ENCODE measurements at places on chromosomes 11 and 22.
A peak's percentile ranks its signal among the peaks of the same experiment; 100 is the strongest.

GRCh38 chr11:109363682-109364081 lies 58.3 kb upstream of the C11orf87 start:
- no peak for DNase-seq

- no peak for DNase-seq
Measured at GRCh38 chr11:110977661-110978060, 265.4 kb upstream of the ARHGAP20 start.

GRCh38 chr22:50683086-50683993 lies 10.7 kb downstream of the SHANK3 start:
- DNase-seq = no peak

GRCh38 chr22:50526834-50527801 lies 1.7 kb upstream of the SCO2 start:
- no peak for DNase-seq

- DNase-seq = no peak
Measured at GRCh38 chr11:60831501-60832079, 10.3 kb upstream of the CCDC86 start.

- DNase-seq = no peak
Measured at GRCh38 chr11:124113890-124114289, 1.4 kb upstream of the VWA5A start.

DNA sequence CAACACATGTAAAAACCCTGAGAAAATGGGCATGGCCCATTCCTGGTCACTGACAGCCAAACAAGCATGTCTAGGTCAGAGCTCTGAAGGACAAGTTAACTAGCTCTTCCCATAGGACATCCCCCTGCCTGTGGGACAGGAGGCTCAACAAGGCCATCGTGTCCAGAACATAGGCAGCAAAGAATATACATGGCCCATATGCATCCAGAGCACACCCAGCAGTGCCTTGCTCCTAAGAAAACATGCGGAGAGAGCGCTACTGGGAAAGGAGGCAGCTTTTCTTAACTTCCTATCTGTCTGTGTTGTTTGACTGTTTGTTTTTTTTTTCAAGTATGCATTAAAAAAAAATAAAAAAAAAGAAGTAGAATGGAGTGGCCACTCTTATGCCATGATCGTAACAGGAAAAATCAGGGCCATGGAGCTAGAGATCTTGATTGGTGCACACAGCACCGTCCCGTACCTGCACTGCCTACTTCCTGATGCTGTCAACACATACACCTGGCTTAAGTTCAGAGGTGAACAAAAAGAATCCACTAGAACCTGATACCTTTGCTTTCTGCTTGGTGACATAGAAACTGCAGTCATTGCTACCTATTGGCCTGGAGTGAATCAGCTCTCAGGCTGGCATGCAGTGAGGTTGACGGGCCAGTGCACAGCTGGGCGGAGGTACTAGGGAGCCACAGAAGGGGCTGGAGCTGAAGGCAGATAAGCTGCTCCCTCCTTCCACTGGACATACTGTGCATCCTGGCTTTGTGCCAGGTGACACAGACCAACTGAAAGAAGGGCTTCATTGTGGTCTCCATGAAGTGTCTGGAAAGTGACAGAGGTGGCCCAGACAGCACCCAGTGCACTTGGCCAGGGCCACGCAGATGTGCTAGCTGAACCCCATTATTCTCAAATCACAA lies 11.9 kb downstream of the UFD1 start:
- no peak for DNase-seq

- no peak for DNase-seq
Measured at GRCh38 chr11:70421123-70421522, 22.8 kb downstream of the CTTN start.

GRCh38 chr11:86062719-86063118 lies 6.2 kb downstream of the PICALM start:
- DNase-seq = no peak

DNA sequence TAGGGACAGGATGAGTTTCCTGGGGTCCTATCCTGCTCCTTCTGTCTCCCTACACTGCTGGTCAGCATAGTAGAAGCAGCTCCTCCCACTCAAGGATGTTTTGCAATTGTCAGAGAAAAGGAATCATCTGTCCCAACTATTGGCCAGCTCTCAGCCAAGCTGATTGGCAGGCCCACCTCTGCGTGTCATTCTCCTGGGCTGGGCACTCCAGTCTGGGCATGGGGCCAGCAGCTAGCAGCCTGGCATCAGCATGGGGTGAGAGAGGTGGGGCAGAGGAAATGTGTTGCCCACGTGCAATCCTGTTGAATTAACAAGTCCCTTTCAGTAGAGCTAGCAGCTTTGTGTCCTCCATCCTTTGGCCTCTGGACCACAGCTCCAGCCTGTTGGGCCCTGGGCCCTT lies 14.1 kb downstream of the ANKK1 start:
- DNase-seq = no peak

- DNase-seq = no peak
Measured at GRCh38 chr22:42816336-42816735, 40.7 kb downstream of the ARFGAP3 start.

- DNase-seq = no peak
Measured at GRCh38 chr11:67054836-67055523, 1.7 kb upstream of the RHOD start.

DNA sequence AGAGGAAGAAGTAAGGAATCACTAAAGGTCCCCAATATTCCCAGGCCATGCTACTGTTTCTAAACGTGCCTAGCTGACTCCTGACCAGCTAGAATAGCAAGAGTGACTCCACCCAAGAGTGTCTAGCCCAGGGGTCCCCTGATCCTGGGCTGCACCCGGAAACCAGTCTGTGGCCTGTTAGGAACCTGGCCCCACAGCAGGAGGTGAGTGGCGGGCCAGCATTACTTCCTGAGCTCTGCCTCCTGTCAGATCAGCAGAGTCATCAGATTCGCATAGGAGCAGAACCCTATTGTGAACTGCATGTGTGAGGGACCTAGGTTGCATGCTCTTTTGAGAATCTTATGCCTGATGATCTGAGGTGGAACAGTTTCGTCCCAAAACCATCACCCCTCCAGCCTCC lies 2.0 kb downstream of the MMP20 start:
- no peak for DNase-seq

- no peak for DNase-seq
Measured at GRCh38 chr11:72598906-72599305, 75.3 kb downstream of the PDE2A start.

GRCh38 chr11:134246100-134246499 lies 7.1 kb downstream of the THYN1 start:
- DNase-seq = no peak

GRCh38 chr11:47453365-47453764 lies 4.4 kb upstream of the RAPSN start:
- no peak for DNase-seq

- no peak for DNase-seq
Measured at GRCh38 chr22:49715450-49715849, 112.2 kb downstream of the BRD1 start.

DNA sequence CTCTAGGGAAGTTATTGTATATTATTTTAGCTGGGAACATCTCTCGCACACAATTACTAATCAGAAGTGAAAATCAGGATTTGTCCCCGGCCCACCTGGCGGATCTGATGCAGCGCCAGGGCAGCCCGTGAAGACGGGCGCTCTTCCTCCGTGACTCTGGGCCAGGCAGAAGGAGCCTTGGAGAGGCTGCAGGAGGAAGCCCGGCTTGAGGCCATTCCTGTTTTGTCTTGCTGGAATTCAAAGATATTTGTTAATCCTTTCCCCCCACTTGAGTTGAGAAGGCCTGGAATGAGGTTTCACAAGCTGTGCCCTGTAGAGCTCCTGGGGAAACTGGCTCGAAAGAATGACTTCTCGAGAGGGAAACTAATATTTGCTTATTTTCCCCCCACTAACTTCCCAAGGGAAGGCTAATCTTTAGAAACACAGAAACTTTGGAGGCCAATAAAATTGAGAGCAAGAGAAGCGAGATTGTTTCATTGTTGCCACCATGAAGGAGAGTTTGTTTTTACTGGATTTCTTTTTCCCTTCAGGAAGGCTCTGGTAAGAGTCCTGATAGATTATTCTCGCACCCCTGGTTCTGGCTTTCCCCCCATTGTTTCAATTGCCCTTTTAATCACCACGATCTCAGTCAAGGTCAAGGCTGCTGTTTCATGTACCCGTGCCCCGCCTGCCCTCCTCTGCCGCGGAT lies 92.8 kb upstream of the SEPTIN5 start:
- no peak for DNase-seq

DNA sequence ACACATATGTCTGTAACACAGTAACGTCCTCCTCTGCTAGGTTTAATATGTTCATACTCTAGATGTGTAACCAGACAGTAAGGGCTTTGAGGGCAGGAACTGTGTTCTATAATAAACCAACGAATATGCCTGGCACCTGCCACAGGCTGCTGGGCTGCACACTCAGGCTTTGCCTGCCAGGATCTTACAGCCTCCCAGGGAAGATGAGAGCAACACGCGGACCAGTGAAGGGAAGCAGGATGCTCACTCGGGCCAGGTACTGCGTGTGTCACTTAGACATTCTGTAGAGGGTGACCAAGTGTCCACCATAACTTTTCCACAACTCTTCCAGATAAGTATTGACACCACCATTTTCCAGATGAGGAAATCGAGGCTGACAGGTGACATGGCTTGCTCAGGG lies 21.7 kb upstream of the BAIAP2L2 start:
- no peak for DNase-seq

- no peak for DNase-seq
Measured at GRCh38 chr11:126862664-126863243, 137.8 kb downstream of the KIRREL3 start.

GRCh38 chr22:29744902-29745301 lies 21.9 kb downstream of the ZMAT5 start:
- DNase-seq = no peak

- DNase-seq = no peak
Measured at GRCh38 chr11:8652140-8652539, 30.3 kb downstream of the TRIM66 start.

- DNase-seq = peak; percentile 48
Measured at GRCh38 chr11:72413914-72414628, 20.3 kb downstream of the CLPB start.

DNA sequence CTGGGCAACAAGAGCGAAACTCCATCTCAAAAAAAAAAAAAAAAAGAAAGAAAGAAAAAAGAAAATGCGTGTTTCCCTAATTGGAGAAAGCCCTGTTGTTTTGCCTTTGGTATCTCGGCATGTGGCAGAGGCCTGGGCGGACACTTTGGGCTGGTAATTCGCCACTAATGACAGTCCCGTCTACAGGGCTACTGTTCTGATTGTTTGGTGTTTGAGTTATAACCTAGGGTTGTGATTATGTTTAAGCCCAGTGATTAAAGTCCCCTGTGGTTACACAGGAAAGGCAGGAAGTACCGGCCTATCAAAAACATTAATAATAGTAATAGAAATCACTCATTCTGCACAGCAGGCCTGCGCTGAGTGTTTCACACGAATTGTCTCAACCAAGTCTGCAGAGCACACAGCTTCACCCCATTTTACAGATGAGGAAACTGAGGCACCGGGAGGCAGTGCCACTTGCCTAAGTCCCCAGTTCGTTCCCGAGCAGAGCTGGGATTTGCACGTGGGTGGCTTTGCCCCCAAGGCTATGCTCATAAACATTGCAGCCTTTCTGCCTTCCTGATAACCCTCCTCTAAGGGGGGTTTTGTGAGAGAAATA lies 39.1 kb upstream of the GRAMD4 start:
- DNase-seq = no peak

GRCh38 chr22:41415554-41415953 lies 31.0 kb downstream of the TOB2 start:
- DNase-seq = no peak

DNA sequence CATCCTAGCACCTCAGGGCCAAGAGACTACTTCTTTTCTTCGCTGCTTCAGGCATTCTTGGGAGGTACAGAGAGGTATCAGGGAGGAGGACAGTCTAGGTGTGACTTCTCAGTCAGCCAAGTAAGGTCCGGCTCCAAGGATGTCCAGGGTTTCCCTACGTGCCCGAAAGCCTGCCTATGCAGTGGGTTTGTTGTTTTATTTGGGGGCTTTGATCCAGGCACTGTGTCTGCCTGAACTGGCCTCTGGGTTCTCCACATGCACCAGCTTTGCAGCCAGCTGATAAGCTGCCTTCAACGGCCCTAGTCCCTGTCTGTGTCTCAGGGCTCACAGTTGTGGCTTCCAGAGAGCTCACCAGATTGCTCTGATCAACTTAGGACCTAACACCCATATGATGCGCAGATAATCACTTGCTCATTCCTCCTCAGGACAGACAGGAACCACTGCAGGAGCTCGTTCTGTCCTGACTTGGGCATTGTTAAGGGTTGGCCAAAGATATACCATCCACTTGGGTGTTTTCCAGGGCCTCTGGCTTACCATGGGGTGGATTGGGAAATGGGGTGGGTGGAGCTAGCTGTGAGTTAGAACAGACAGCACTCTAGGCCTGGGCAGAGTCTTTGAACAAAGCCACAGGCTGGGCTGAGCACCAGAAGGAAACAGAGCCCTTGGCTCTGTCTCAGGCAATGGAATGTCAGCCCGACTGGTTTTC lies 45.5 kb upstream of the CRYBB3 start:
- DNase-seq = no peak

- DNase-seq = no peak
Measured at GRCh38 chr11:197741-198235, 4.9 kb downstream of the SCGB1C1 start.

DNA sequence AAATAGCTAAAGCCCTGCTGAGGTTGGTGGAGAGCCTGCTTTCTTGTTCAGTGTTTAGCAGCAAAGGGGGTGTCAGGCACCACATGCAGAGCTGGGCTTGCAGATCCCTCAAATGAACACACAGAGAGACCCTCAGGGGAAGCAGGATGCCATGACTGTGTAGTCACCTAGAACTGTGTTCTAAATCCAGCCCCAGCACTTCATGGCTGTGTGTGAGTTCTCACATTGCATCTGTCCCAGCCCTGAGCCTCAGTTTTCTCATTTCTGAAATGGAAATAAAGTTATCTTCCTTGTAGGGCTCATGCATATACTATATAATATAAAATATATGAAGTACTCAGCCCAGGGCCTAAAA lies 47.1 kb downstream of the CWC15 start:
- no peak for DNase-seq

GRCh38 chr11:87190071-87190470 lies 152.3 kb downstream of the TMEM135 start:
- DNase-seq = no peak

GRCh38 chr11:93603225-93604007 lies 58.1 kb upstream of the CEP295 start:
- DNase-seq = no peak

GRCh38 chr11:65278356-65278755 lies 16.6 kb downstream of the POLA2 start:
- no peak for DNase-seq

GRCh38 chr11:116397602-116398084 lies 375.1 kb downstream of the BUD13 start:
- DNase-seq = no peak

DNA sequence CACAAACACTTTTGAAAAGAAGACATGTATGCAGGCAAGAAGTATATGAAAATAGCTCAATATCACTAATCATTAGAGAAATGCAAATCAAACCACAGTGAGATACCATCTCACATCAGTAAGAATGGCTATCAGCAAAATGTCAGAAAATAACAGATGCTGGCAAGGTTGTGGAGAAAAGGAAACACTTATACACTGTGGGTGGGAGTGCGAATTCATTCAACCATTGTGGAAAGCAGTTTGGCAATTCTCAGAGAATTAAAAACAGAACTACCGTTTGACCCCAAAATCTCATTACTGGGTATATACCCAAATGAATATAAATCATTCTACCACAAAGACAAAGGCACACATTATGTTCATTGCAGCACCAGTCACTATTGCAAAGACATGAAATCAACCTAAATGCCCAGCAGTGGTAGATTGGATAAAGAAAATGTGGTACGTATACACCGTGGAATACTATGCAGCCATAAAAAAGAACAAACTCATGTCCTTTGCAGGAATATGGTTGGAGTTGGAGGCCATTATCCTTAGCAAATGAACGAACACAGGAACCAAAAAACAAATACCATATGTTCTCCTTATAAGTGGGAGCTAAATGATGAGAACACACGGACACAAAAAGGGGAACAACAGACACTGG lies 18.5 kb downstream of the MMP13 start:
- DNase-seq = no peak
